Skeletal muscle tissue (tissue), 5 donors: ENCODE measurements at places on chromosomes 1 and 21. TPM values are rescaled to one million over a fixed set of nuclear protein-coding genes. Genes with fewer than 3 reads are reported as not detected.

Gene VANGL2
- 2.1 TPM for total RNA-seq

Gene HES3
- not detected for total RNA-seq

Gene FNDC5
- 366 TPM for total RNA-seq

Gene PDC
- total RNA-seq, result not detected

Gene MYOG
- 247 TPM for total RNA-seq

Gene PGLYRP3
- not detected for total RNA-seq

Gene FAM167B
- total RNA-seq, result 1.6 TPM

Gene RIMKLA
- total RNA-seq, result 0.52 TPM

Gene NHLH1
- total RNA-seq, result not detected

Gene KRTAP22-2
- total RNA-seq, result not detected

Gene KRTAP19-3
- not detected for total RNA-seq

Gene ITGB2
- total RNA-seq, result 19.8 TPM

Gene SPATA46
- total RNA-seq, result not detected

Gene ATP1A4
- total RNA-seq, result under 0.01 TPM

Gene DNAH14
- total RNA-seq, result 12.5 TPM
